D721Med (cell line): ENCODE measurements at places on chromosomes 6 and 20.

DNA sequence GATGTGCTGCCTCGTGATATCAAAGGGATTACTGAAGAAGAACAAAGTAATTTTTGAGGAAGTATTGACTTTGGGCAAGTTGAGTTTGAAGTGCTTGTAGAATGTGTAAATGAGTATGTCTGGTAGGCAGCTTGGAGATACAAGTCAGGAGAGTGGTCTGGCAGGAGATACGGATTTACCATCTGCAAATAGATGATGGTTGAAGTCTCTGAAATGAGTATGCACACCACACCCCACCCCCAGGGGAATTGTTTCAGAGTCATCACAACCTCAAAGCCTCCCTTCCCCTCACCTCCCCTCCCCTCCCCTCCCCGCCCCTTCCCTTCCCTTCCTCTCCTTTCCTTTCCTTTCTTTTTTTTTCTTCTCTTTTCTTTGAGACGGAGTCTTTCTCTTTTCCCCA, 16.4 kb upstream of the MCUR1 start:
- no peak for DNase-seq

GRCh38 chr20:53643031-53643832, 49.6 kb upstream of the ZNF217 start:
- DNase-seq = no peak

DNA sequence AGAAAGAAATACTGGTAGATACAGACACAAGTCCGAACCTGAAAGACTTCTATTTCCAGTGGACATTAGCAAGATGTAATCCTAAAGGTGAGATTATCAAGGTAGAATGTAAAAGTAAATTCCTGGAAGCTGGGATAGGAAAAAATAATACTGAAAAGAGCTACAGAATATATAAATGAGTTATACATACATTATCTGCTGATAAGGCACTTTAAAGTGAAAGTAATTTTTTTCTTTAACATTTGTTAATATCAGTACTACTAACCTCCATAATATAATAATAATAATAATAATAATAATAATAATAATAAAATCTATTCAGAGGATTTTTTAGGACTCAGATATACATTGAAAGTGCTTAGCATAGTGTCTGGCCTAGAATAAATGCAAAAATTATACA, 102.5 kb downstream of the RFX6 start:
- no peak for DNase-seq

GRCh38 chr6:127992144-127992543, 91.3 kb upstream of the THEMIS start:
- DNase-seq = no peak

GRCh38 chr6:14975471-14975817, 270.4 kb upstream of the JARID2 start:
- DNase-seq = no peak

DNA sequence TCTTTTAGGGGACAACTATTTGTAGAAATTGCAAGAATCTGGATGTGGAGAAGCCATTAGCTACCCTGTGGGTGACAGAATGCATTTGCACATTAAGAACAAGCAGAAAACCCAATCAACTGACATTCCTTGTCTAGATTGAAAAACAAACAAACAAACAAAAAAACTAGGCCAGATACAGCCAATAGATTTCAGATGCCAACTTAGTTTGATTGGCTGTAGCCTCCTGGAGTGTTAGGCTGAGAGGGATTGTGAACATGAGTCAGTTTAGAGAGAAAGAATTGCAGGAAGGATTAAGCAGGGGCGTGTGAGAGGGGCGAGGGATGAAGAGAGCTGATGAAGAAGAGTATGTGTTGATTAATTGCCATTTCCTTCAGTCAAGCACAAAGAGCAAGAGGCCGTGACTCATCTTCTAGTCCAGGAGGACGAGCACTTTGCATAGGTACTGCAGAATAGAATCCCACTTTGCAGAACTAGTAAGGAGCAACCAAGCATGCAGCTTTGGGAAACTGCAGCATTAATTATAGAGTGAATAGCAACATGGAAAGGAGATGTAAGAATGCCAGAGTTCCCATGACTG, 188.0 kb upstream of the RAB32 start:
- DNase-seq = no peak

DNA sequence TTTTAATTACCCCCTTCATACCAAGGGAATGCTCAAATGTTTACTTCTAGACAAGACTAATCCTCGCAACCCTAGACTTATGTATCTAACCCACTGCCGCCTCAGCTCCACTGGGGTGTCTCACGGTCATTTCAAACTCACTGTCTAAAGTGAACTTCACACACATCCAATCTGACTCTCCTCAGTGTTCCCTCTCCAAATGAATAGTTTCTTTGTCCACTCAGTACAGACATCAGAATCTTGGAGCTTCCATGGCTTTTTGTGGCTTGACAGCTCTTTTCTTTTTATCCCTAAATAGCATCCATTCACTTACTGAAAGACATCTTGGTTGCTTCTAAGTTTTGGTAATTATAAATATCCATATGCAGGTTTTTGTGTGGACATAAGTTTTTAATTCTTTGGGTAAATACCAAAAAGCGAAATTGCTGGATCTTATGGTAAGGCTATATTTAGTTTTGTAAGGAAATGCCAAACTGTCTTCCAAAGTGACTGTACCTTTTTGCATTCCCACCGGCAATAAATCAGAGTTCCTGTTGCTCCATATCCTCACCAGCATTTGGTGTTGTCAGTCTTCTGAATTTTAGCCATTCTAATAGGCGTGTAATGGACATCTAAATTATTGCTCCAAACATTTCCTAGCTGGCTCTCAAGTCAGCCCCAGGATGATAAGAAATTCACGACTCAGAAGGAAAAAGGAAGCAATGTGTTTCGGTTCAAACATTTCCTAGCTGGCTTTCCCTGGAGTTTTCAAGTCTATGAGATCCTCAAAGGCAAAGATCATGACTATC, 73.1 kb downstream of the DNAAF9 start:
- DNase-seq = no peak

DNA sequence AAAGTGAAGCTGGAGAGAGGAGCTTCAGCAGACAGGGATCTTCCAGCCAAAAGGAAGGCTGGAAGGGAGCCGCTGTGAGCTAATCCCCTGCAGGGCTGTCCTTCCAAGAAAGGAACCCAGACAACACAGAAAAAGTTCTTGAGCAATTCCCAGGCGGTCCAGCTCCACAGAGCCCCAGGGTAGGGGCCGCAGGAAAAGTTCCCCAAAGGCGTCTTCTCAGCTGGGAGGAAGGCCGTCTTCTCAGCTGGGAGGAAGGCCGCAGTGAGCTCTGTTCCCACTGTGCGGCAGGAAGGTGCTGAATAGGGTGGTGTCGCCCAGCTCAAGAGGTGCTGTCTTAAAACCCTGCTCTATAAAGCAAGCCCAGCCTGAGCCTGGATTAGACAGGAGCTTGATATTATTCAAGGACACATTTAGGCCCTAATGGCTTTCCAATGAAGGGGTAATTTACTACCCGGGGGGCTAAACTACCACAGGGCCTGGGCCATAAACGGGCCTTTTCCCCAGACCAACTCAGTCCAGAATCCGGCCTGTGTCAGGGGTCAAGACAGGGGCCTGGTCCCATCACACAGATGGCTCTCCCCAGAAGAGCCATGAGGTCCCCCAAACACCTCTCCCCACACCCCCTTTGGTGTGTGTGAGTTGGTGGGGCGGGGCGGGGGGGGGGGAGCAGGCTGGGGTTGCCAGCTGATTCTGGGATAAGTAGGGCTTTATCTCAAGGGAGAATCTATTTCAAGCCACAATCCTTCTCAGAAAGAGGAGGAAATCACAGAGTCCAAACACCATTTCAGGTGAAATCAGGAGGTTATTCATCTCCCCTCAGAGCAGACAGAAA, 103.6 kb downstream of the NOL4L start:
- no peak for DNase-seq

DNA sequence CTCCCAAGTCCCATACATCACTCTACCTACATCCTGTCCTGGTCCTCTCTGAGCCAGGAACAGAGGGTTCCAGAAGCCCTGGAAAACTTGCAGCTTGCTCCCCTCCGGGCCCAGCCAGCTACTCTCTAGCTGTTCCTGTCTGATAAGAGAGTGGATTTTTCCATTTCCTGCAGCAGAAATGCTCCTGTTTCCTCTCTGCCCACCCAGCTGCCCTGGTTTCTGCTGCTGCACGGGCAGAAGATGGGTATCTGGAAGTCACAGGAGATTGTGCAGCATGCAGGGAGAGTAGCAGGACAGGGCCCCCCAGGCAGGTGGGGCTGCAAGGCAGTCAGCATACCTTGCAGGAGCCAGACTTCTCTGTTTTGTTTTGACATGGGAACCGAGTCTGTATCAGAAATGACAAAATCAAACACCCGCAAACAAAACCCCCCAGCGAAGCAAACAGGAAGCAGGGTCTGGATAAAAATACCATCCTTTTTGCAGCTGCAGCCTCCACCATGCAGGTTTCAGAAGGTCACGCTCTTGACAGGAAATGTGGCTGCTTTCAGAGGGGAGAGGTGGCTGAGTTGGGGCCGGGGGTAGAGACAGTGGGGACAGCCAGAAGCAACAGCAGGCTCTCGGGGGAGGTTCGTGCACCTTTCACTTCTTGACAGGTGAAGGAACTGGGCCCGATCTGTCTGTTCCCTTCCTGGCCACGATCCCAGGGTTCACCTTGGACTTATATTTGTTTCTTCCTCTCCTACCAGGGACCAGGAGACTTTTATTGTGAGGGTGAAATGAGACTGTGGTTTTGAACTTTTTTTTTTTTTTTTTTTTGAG, 50.8 kb upstream of the FAM83D start:
- DNase-seq = no peak

DNA sequence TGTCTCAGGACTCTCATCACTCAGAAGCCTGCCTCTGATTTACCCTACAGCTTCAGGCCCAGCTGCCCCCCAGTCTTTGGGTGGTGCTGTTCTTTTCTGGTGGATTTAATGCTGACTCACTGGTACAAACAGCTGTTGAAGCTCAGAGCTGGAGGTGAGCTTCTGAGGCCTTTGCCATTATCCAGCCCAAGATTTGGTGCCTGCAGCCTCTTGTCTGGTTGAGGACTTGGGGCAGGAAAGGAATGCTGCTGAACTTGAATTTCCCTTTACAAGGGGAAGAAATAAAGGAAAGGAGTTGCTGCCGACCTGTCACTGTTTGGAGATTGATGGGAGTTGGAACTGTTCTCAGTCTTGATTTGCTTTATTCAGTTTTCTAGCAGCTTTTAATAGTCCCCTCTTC, 19.8 kb downstream of the ABCF1 start:
- no peak for DNase-seq

GRCh38 chr20:37636977-37637376, 56.9 kb upstream of the CTNNBL1 start:
- no peak for DNase-seq

GRCh38 chr6:139699911-139700310, 325.5 kb upstream of the CITED2 start:
- no peak for DNase-seq

GRCh38 chr6:101534386-101534785, 140.9 kb downstream of the GRIK2 start:
- DNase-seq = no peak

- no peak for DNase-seq
Measured at GRCh38 chr20:38196592-38196991, 31.5 kb upstream of the TGM2 start.

DNA sequence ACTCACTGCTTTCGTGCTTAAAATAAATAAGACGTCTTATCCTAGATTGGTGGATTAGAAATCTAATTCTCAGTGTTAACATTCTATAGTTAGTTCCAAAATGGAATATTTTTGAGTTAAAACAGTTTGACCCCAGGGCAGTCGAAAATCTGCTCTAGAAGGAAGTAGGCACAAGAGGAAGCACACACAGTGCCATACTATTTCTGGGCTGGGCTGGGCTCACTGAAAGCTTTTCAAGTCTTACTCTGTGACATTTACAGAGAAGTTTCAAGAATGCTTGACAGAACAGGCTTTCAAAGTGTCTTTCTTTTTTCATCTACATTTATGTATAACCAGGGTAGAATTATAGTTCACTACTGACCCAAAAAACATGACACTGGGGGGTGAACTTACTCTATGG, 209.8 kb downstream of the SOD2 start:
- DNase-seq = no peak

- DNase-seq = no peak
Measured at GRCh38 chr6:11129908-11130565, 18.5 kb upstream of the ERVFRD-1 start.

DNA sequence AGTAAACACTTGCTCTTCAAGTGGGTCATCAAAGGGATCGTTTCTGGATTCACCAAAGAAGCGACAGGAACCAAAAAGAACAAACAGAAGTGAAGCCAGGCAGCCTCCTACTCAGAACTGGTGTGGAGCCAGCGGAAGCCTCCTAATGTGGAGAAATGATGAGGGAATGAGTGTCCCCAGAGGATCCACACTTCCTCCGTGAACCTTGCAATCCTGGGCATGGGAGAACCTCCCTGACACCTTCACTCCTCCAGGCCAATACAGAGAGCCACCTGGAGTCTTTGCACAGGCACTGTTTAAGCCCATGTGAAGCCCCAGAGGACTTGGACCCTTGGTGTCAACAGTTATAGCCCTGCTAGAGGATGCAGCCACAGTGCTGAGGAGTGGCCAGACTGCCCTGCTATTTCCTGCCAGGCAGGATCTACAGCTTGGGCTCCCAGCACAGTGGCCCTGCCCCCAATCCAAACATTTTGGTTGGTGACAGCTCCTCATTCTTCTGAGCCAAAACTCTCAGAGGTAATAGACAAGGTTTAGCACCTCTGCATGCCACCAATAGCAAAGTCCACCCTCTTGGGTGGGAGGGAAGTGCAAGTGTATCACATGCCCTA, 23.2 kb upstream of the SERINC1 start:
- no peak for DNase-seq

DNA sequence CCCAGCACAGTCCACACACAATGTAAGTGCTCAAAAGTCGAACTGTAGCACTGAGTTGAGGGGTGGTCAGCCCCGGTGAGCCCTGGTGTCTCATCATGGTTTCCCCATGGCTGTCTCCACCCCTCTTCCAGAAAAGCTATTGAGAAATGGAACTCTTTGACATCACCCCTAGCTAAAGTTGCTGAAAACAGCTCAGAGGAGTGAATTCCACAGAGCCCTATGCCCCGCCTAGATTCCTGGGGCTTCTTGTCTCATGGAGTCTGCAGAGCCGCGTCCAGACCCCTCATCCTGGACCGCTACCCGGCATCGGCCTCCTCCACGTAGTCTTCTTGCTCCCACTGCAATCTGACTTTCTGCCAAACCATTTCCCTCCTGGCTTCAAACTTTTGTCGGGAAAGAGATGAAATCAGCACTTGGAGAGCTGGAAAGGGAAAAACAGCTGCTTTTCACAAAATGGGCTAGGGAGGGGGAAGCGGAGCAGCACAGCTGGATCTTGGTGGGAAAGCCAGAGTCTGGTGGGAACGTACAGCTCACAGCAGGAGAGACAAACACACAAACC, 132.2 kb downstream of the SNX5 start:
- no peak for DNase-seq

DNA sequence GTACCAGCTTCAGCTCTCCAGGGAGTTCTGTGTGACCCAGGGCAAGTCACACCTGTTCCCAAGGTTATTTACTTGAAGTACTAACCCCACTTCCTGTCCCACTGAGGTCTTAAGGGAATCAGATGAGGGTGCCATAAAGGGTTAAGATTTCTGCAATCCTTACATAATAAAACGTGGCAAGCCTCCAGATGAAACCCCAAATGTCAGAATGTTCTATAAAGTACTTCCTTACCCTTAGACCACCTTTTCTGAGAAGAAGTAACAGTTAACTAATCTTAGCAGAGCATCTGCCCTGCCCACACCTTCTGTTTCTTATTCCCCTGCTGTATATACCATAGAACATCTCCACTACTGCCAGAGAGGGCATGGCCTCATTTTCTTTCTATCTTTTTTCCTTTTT, 6.0 kb upstream of the AVP start:
- no peak for DNase-seq
